SHP77 (cell line): ENCODE measurements at places on chromosomes 12 and 14.

DNA sequence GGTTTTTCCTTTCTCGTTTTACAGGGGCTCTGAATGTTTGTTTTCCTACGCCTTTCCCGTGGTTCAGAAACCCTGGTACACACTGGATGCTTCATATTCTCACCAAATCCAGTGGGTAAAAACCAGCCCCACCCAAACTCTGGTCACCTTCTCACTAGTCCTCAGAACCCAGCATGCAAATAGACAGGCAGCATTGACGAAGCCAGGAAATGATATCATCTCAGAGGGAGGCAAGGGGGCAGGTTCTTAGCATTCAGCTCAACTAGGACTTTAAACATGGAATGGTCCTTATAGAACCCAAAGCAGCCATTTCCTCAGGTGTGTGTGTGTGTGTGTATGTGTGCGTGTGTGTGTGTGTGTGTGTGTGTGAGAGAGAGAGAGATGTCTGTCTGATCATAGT is 142.0 kb downstream of the KCNK10 start:
- no peak for DNase-seq

- DNase-seq = no peak
Observed at GRCh38 chr12:91395628-91396135, 213.1 kb upstream of the DCN start.

- DNase-seq = no peak
Observed at GRCh38 chr12:47029903-47030302, 49.5 kb upstream of the PCED1B start.

GRCh38 chr12:87196321-87196720 is 832.9 kb downstream of the C12orf50 start:
- DNase-seq = no peak

DNA sequence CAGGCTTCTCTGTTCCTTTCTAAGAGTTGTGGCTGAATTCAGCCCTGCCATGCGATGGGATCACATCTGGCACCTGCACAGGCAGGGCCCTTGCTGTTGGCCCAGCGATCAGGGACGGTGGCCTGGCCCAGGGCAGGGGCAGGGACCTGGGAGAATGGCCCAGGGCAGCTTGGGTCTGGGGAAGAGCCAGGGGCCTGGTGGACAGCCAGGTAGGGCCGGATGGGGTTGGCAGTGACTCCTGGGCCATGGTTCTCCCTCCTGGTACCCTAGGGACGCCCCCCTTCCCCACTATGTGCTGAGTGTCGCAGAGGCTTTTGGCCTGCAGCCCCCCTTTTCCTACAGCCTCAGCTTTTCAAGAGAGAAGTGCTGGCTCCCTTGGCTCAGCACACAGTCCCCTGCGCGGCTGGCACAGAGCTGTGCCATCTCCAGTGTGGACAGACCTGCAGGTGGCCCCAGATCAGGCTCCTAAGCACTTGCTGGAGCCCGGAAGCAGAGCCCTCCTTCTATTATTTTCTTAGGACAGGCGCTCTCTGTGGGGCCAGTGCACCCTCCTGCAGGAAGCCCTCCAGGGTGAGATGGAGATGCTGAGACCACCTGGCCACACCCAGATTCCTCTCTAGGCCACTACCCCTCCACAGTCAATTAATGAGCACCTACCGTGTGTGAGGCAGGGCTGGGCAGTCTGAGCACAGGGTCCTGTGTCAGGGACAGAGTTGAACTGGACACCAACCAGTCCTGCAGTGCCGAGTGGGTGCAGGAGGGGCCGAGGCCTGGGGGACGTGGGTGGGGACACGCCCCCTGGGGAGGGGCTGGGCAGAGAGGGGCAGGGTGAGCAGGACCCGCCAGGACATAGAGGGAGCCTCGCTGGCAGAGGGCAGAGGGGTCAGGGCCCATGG is 267.6 kb downstream of the ADGRD1 start:
- no peak for DNase-seq
